ENCODE measurements at places on chromosomes 12 and 14. TPM values are rescaled to one million over a fixed set of nuclear protein-coding genes. Genes with fewer than 3 reads are reported as not detected.

PIGH gene
- 20.3 TPM for total RNA-seq

RERGL gene
- not detected for total RNA-seq

ZNF384 gene
- total RNA-seq, result 59.7 TPM

GDF3 gene
- total RNA-seq, result not detected

TCL1B gene
- total RNA-seq, result not detected

GPHN gene
- total RNA-seq, result 14.7 TPM

POLE2 gene
- total RNA-seq, result 15.2 TPM

AKAP6 gene
- 0.41 TPM for total RNA-seq

GLT8D2 gene
- not detected for total RNA-seq

PLA2G1B gene
- not detected for total RNA-seq

GZMH gene
- not detected for total RNA-seq

CSRP2 gene
- 18.4 TPM for total RNA-seq

GPD1 gene
- 0.39 TPM for total RNA-seq

IL26 gene
- total RNA-seq, result not detected

MGAT4C gene
- total RNA-seq, result 0.08 TPM

PAWR gene
- total RNA-seq, result 69.2 TPM

ZFHX2 gene
- total RNA-seq, result 1.5 TPM

AREL1 gene
- total RNA-seq, result 28.5 TPM

FAIM2 gene
- 0.04 TPM for total RNA-seq

MMP19 gene
- 0.13 TPM for total RNA-seq

INHBE gene
- total RNA-seq, result 0.20 TPM

ANKRD9 gene
- 4.7 TPM for total RNA-seq

MYH6 gene
- not detected for total RNA-seq

CLEC2A gene
- total RNA-seq, result not detected

SEC23A gene
- total RNA-seq, result 73.6 TPM

TMEM19 gene
- 37.4 TPM for total RNA-seq

EMP1 gene
- total RNA-seq, result 75.2 TPM

RPL10L gene
- not detected for total RNA-seq

ATP2A2 gene
- 321 TPM for total RNA-seq

CD27 gene
- total RNA-seq, result not detected

C1QL4 gene
- total RNA-seq, result 6.0 TPM

FOXG1 gene
- 0.08 TPM for total RNA-seq

EFS gene
- total RNA-seq, result not detected

FOXA1 gene
- 12.9 TPM for total RNA-seq

RAD52 gene
- total RNA-seq, result 11.5 TPM

DDX55 gene
- total RNA-seq, result 36.8 TPM

LTB4R2 gene
- total RNA-seq, result 5.5 TPM

TSHR gene
- not detected for total RNA-seq

POTEM gene
- not detected for total RNA-seq

SLC25A29 gene
- total RNA-seq, result 9.4 TPM

CCDC38 gene
- total RNA-seq, result 0.09 TPM

STAC3 gene
- total RNA-seq, result 0.16 TPM

LALBA gene
- total RNA-seq, result not detected

FAM90A1 gene
- 0.14 TPM for total RNA-seq

ZNF740 gene
- total RNA-seq, result 16.4 TPM

TRHDE gene
- total RNA-seq, result 0.13 TPM

SMCO2 gene
- 0.36 TPM for total RNA-seq

LRRK2 gene
- total RNA-seq, result 2.5 TPM

WNT1 gene
- total RNA-seq, result not detected

DBX2 gene
- total RNA-seq, result not detected

FSCB gene
- total RNA-seq, result not detected

MYL2 gene
- not detected for total RNA-seq

TBC1D30 gene
- total RNA-seq, result 2.5 TPM

RTL1 gene
- 0.33 TPM for total RNA-seq

KLRC4 gene
- total RNA-seq, result not detected

NKX2-1 gene
- total RNA-seq, result 0.04 TPM

All from A549 treated with DMSO at 1 μM for 4 hours (cell line).